ENCODE measurements at places on chromosomes 7 and 10.
A peak's percentile ranks its signal among the peaks of the same experiment; 100 is the strongest.

DNA sequence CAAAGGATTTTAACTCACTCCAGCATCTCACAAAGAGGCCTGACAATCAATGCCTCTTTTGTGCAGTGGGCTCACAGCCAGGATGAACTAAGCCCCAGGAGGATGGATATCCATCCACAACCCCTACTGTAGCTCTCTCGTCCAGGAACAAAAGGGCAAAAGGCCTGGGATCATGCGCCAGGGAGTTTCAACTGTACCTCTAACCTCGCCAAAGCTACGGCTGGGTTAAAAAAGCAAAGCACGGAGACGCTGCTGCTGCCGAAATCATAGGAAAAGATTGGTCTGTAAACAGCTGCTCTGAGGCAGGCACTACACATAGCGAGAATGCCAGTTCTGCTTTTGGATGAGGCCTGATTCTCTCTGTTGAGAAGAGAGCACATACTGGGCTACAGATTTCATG, 32.1 kb downstream of the VSTM4 start:
- no peak for DNase-seq

DNA sequence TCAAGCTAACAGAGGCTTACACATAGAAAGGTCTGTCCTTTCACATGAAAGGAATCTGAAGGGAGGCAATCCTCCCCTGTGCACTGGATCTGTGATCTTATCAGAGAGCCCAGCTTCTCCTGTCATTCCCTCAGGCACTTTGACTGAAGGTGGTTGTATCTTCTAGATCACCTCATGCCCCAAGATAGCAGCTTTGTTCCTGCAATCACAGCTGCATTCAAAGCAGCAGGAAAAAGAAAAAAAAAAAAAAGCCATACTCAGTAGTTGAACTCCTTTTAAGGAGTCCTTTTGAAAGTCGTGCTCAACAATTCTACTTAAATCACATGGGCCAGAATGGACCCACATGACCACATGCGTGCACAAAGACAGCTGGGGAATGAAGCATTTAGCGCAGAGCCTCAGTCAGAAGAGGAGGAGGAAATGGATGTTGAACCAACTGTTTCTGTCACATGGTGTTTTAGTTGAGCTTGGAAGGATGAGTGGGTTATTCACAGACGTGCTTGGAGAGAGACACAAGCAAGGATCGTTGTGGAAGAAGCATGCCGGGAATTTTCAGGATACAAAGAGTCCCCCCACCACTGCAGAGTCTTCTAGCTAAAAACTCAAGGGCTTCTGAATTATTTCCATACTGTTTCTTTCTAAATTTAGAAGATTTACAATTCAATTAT, 13.0 kb upstream of the PFKP start:
- no peak for DNase-seq

- DNase-seq = no peak
Observed at GRCh38 chr7:87570178-87570577, 30.5 kb downstream of the ABCB1 start.

DNA sequence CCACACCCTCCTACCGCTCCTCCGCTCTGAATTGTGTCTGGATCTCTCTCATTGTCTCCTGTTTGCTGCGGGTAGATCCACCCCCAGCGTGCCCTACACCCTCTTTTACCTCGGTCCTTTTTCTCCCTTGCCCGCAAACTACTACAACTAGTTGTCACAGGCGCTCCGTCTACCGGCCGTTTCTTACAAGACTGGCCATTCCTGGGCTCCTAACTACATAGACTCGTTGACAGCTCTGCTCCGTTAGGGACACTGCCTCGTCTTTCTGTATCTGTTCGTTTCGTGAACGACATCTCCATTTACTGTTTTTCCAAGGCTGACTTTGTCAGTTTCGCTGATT, 786 bp downstream of the TAF3 start:
- DNase-seq = no peak

DNA sequence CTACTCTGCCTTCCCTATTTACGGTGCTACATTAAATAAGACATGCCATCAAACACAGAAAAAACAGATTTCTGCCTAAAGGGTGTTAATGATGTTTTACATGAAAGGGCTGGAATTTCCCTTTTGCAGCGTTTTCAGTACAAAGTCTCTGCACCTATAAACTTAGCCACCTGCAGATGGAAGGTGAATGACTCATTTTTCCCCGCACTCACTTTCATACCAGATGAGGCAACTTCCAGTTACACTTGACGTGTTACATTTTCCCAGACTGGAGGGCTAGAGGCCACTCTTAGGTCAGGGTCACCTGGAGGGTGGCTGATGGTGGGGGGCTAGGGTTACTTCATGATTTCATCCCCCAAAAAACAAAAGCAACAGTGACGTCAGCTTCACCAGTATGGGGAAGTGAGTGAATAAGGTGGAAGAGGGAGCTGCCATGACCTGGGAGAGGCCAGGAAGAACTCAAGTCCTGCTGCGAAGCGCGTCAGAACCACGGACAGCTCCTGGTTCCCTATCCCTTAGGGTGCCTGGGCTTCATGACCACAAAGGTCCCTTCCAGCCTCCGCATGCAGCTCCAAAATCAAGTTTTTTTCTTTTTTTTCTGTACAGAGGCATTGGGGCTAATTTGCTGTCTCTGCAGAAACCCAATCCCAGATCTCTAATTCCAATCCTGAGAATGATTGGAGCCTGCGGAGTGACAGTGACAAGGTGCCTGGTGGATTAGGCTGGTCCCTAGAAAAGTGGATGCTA, 94.0 kb downstream of the ADARB2 start:
- peak; percentile 7 for DNase-seq

DNA sequence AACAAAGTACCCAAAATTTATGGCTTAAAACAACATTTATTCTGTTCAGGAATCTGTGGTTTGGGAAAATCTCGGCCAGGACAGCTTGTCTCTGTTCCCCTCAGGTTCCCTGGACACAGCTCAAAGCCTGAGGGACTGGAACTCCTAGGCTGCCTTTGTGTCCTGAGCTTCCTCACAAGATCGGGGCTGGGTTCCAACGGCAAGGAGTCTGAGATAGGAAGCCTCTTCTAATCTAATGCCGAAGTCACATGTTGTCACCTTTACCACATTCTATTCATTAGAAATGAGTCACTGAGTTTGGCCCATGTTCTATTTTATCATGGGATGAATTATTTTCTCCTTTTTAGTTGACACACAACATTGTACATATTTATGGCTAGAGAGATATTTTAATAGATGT, 80.5 kb downstream of the ANKRD26 start:
- DNase-seq = no peak

DNA sequence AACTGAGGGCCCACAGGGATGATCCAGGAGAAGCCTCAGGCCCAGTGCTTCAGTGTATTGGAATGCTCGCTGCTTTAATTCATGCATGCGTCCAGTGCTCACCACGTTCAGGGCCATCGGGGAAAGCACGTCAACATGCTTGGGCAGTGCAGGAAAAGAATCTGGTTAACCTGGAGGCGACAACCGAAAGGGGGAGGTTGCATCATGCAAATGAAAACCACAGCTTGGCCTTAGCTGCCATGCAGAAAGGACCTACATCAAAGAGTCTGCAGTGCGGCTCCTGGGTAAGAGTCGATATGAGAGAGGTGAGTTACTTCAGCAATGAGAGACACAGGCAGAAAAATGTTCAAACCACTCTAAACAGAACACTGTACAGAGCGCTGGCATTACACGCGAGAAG, 440.1 kb downstream of the KCNMA1 start:
- no peak for DNase-seq

GRCh38 chr10:100509241-100509840, 10.3 kb downstream of the SEC31B start:
- no peak for DNase-seq

- no peak for DNase-seq
Observed at GRCh38 chr7:138666385-138666784, 34.8 kb downstream of the SVOPL start.

- no peak for DNase-seq
Observed at GRCh38 chr7:85510287-85510686, 323.4 kb upstream of the SEMA3D start.

DNA sequence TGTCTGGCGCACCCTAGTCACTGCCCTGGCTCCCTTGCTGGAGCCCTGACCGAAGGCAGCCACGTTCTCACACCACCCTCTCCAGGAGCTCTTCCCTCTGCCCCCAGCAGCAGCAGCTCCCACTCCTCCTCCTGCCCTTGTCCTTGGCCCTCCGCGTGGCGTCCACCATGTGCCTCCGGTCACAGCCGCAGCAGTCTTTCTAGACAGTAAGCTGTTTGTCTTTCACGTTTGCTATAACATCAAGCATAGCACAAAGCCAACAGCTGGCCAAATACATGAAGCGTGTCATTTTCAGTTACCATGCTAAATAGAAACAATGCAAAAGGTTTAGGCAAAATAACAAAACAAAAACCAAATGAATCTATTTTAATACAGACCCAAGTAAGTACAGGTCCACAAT, 3.3 kb downstream of the PITRM1 start:
- DNase-seq = no peak

DNA sequence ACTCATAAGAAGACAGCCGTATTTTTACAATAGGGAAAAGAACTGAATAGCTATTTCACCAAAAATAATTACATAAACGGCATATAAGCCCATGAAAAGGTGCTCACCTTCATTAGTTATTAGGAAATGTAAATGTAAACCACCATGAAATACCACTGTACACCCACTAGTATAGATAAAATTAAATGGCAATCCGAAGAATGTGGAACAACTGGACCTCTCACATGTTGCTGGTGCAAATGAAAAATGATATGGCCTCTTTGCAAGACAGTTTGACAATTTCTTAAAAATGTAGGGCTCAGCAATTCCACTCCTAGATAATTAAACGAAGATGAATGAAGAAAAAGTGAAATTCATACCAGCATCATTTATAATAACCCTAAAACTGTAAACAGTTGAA, 91.8 kb downstream of the MAPK8 start:
- no peak for DNase-seq

DNA sequence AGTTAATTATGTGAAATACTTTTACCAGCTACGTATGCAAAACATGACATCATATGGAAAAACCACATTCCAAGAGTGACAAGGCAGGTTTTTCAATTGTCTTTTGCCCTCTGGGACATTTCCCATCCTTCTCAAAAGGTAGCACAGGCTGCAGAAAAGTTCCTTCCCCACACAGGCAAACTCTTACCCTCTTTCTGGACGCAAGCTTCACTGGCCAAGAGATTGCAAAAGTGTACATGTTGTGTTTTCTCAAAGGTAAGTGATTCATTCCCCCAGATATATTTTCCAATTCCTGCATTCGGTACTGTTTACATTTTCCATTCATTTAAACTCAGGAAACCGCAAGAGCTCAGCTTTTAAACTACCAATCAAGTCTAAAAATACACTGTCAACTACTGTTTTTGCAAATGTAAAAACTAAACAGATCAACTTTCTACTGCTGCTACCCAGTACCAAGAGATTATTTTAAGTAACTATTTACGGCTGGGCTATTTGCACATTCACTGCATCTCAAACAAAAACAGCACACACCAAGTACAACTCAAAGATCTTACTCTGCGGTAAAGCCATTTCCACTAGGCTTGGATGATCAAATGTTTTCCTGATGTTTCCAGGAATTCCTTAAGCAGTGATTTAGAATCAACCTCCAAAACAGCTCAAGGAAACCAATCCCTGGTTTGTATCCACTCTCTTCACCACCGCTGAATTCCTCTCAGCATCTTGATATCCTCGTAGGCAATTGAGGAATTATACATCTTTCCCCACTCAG, 233.6 kb upstream of the CCDC6 start:
- no peak for DNase-seq

- no peak for DNase-seq
Observed at GRCh38 chr10:70699659-70700174, 27.4 kb downstream of the ADAMTS14 start.

GRCh38 chr10:5443429-5443828, 31.1 kb downstream of the NET1 start:
- no peak for DNase-seq

GRCh38 chr7:150388709-150389531, 9.8 kb downstream of the ZNF775 start:
- no peak for DNase-seq

DNA sequence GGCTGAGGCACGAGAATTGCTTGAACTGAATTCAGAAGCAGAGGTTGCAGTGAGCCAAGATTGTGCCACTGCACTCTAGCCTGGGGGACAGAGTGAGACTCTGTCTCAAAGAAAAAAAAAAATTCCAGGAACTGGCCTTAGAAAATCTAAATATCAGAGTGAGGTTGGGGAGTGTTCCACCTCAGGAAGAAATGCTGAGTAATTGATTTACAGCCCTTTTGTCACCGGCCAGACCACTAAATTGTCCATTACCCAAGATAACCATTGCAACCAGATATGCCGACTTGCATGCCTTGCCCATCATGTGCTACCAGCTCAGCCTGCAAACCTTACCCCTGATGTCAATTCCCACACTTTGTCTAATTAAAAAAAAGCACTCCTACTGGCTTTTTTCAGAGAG, 42.4 kb downstream of the CRCP start:
- no peak for DNase-seq

DNA sequence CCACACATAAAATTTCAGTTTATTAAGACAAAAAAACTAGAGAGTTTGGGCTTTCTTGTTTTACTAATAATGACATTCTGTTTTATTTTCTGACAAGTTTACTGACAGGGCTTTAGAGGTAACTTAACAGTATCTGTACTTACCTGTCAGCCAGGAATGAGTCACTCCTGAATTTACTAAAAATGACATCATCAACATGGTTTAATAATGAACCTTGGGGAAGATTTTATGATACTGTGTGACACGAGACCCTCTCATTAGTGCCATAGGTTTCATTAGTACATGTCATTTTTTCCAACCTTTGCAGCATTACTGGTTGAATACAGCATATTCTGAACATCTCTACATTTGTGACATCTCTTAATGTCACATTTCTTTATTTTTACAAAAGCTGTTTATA, 131.1 kb downstream of the KCND2 start:
- DNase-seq = no peak

GRCh38 chr7:122748195-122748594, 45.5 kb upstream of the RNF148 start:
- DNase-seq = no peak

GRCh38 chr7:80734011-80734410, 95.6 kb downstream of the CD36 start:
- no peak for DNase-seq

DNA sequence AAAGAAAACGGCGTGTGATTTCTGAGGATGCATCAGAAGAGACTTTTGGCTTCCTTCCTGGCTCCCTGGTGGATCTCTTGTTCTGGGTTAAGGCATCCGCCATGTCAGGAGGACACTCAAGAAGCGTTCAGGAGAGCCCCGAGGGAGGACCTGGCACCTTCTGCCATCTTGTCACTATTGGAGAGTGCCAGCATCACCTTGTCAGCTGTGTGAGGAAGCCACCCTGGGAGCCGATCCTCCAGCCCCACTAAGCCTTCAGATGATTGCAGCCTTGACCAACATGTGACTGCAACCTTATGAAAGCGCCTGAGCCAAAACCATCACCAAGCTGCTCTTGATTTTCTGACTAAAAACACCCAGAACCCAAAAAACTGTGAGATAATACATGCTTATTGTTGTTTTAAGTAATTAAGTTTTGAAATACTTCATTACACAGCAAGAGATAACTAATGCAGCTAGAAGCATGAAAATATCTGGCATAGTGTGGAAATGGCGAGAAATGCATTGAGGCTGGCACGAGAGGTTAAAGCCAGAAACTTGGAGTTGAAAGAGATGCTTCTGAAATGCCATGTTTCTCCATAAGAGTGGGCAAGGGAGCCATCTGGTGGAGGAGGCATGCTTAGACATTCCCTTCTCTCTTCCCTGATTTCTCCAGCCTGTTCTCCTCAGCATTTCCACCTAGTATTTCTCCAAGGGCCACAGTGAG, 5.4 kb upstream of the ZFYVE27 start:
- DNase-seq = no peak

Measured in stimulated activated CD4-positive, alpha-beta T cell treated with anti-CD3 and anti-CD28 coated beads, Interleukin-15, amount 100 ng/mL, for 48 hours (primary cell).